ENCODE measurements at places on chromosomes 12 and 14. TPM values are rescaled to one million over a fixed set of nuclear protein-coding genes. Genes with fewer than 3 reads are reported as not detected.

Gene AKAP6
- total RNA-seq, result 317 TPM

Gene SLC41A2
- total RNA-seq, result 45.2 TPM

Gene IFNG-AS1
- total RNA-seq, result not detected

Gene DYNC1H1
- total RNA-seq, result 1,185 TPM

Gene CLEC14A
- 10.0 TPM for total RNA-seq

Gene OASL
- 0.39 TPM for total RNA-seq

Gene PAH
- 11.4 TPM for total RNA-seq

Gene STAT6
- total RNA-seq, result 50.8 TPM

Gene GPR65
- total RNA-seq, result 3.1 TPM

Gene CKAP4
- 19.0 TPM for total RNA-seq

Gene FGF23
- total RNA-seq, result not detected

Gene KRT85
- not detected for total RNA-seq

Gene UNC79
- total RNA-seq, result 33.3 TPM

Gene PRPH
- 1.1 TPM for total RNA-seq

Gene NUDT14
- total RNA-seq, result 35.3 TPM

Gene GRIP1
- 24.2 TPM for total RNA-seq

Gene VRTN
- total RNA-seq, result not detected

Gene CPM
- 16.7 TPM for total RNA-seq

Gene MFAP5
- total RNA-seq, result 2.4 TPM

Gene HOXC13
- total RNA-seq, result not detected

Gene SDSL
- total RNA-seq, result 5.9 TPM

Gene LRP1
- 209 TPM for total RNA-seq

All from dorsolateral prefrontal cortex (tissue), 122 donors.